ENCODE measurements at places on chromosomes 5 and 9.
A peak's percentile ranks its signal among the peaks of the same experiment; 100 is the strongest.

GRCh38 chr5:147737921-147738320 is 44.6 kb downstream of the JAKMIP2 start:
- no peak for DNase-seq

- DNase-seq: no peak
These were observed 30.7 kb upstream of the GPX3 start for GRCh38 chr5:150989695-150990094.

DNA sequence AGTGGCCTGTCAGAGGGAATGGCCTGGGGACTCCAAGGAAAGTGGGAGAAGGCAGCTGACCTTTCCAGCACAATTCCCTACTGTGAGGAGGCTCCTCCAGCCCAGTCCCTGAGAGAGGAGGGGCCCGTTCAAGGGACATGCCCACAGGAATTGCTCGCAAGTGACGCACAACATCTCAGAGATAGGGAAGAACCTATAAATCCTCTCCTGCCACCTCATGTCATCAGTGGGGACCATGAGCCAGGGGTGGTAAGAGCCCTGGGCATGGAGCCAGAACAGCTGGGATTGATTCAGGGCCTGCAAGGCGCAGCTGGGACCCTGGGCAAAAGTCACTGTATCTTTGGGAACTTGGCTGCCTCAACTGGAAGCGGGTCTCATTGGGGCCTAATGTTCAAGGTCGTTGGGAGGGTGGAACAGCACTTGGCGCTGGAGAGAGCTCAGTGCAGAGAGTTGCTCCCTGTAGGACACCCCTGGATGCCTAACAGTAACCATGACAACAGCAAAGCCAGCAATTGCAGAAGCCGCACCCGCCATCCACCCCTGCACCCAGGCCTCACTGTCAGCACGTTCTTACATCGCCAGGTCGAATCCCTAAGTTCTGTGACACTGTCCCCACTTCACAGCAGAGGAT is 41.3 kb upstream of the ORM1 start:
- no peak for DNase-seq

DNA sequence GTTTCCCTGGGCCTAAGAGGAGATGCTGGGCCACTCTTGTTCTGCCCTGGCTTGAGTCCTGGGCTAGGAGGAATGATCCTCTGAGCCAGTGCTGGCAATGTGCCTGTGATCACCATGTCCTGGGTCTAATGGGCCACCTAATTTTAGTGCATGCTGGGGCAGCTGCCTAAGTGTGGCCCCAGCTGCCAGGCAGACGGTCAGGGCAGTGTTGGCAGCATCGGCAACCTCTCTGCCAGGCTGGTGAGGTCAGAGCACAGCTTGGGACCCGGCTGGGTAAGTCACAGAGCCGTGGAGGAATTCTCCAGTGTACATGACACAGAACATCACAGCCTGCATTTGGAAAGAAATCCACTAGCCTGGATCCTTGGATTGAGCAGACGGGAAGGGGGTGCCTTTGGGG is 21.4 kb upstream of the PITX1 start:
- no peak for DNase-seq

DNA sequence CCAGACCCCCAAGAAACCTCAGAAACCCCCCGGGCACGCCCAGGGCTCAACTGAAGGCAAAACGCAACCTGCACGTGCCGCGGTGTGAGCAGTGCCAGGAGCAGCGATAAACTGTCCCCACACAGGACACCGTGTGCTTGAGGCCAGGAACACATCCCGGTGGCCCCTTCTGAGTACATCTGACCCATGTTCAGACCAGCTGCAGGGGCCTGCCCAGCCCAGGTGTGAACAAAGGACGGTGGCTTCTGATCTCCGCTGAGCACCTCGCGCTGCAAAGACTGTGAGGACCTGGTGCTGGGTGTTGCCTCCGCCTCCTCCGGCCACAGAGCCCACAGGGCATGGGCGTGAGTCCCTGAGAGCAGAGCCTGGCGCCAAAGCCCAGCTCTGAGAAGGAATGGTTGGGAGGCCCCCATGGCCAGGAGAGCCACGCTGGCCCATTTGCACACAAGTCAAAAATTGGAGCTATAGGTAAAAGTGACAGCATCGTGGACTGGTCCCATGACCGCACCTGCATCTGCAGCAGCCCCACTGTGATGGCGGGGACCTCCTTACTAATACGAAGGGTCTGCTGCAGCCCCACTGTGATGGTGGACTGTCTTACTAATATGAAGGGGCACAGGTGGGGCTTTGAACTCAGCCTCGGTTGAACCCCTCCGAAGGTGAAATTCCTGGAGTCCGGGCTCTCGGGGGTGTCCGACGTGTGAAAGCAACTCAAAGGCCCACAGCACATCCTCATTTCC is 31.5 kb downstream of the NDUFS6 start:
- DNase-seq: no peak

- no peak for DNase-seq
These were observed 85.7 kb downstream of the GRAMD2B start for GRCh38 chr5:126508962-126509279.

DNA sequence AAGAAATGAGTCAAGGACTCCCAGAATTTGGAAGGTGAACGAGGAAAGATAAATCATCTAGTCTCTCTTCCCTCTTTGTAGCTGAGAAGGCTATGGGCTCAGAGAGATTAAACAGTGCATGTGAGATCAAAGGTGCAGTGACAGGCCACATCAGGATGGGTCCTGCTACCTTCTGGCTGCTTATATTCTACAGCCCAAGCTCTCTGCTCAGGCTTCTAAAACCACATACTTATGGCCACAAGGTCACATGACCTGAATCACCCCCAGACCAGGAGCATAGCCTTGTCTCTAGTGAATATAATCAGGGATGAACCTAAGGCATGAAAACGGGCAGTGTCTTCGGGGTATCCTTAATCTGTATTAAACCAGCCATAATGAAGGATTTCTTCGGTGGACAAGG is 158.9 kb downstream of the SEMA5A start:
- DNase-seq: no peak

DNA sequence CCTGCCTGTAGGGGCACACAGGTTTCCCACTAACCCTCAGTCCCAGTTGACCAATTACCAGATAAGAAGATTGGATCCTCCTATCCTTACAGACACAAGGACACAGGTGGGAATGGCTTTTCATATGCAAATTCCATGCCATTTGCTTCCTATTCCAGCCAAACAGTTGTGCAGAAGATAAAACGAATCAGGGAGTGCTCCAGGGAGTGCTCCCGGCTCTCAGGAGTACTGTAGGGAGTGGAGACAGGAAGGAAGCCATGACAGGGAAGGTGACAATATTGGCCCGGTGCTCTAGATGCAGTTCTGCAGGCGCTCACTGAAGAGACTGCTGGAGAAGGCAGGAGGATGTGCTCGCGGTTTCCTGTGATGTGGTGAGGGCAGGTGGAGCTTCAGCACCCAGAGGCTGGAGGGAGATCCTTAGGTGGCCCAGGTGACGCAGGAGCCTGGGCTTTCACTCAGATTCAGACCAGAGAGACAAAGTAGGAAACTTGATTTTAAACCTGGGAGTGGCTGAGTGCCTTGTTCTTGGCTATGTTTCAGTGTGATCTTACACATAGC is 260.0 kb downstream of the AUH start:
- peak; percentile 73 for DNase-seq
